ENCODE measurements at places on chromosomes 1 and 21.

DNA sequence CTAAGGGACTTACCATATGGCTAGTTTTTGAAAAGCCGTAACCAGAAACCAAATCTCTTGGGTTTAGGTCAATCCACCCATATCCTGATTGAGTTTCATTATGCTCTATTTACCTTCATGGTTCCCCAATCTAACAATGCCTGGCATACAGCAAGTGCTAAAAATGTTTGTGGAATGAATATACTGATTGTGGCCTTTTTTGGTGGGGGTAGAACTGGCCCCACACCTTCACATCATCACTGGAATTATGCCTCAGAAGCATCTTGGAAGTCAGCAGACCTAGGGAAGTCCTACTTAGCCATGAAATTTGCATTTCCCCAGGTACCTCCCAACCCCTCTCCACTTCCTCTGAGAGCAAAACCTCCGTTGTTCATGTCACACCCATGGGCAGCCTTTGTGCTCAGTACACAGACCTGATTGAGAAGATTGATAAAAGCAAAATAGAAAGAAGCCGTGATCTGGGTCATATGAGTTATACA, 17.8 kb upstream of the SLAMF1 start:
- H3K4me3 ChIP-seq = no peak overlapping the region
- no peak for DNase-seq
- H3K36me3 ChIP-seq = no peaks in the 10 kb centered on the region

DNA sequence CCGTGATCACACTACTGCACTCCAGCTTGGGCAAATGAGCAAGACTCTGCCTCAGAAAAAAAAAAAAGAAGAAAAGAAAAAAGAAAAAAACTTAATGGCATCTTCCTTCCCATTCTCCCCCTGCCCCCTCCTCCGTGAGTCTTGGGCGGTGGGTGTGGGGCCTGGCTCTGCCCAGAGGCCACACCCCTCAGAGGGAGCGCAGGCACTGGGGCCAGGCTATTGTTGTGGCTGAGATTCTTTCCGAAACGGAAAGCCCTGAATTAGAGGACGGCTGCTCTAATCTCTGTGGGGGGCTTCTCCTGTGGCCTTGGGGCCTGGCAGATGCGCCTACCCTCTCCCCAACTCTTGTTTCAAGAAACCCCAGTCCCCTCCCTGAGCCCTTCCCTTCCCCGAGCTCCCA, 4.1 kb upstream of the FAM110D start:
- H3K36me3 ChIP-seq = no peaks in the 10 kb centered on the region
- no peaks in the 10 kb centered on the region for H3K4me1 ChIP-seq
- H3K4me3 ChIP-seq = no peak overlapping the region
- H3K27ac ChIP-seq = no peak overlapping the region

DNA sequence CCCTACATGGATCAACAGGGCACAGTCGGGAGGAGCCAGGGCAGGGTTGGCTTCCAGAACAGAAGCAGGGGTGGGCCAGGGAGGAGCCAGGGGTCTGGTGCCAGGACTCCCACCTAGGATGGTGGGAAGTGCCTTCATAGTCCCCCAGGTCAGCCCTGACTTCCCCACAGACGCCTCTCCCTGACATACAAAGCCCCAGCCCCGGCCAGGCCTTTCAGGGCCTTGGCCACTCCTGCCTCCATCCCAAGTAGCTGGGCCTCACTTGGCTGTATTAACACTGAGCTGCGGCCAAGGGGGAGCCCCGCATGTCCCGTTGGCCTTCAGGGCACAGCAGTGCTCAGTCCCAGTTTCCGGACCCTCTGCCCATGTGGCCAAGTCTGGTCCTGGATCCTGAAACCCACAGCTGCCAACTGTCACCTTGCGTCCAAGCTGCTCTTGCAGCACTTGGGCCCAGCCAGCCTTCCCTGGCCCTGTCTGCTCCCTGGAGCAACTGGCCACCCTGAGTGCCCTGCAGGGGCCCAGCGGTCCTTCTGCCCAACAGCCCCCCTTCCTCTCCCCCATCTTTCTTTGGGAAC, 627.8 kb downstream of the MATN1 start:
- no peaks in the 10 kb centered on the region for H3K36me3 ChIP-seq
- H3K27ac ChIP-seq = no peak overlapping the region

DNA sequence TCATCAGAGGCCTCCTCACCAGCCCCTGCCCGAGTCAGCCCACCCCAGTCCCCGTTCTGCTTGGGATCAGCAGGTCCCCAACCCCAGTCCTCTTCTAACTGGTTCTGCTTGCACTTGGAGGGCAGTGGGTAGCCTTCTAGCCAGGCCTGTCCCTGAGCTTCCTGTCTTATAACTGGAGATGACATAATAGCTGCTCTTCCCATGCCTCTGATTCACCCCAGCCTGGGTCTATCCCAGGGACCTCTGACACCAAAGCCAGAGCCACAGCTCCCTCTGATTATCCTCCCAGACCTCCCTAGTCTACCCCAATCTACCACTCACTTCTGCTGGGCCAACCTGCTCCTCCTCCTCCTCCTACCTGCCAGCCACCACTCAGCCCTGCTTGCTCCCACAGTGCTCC, 31.4 kb downstream of the IQGAP3 start:
- no peak overlapping the region for H3K27ac ChIP-seq
- no peaks in the 10 kb centered on the region for H3K27me3 ChIP-seq
- DNase-seq = no peak
- H3K36me3 ChIP-seq = no peaks in the 10 kb centered on the region
- no peak overlapping the region for H3K4me3 ChIP-seq

DNA sequence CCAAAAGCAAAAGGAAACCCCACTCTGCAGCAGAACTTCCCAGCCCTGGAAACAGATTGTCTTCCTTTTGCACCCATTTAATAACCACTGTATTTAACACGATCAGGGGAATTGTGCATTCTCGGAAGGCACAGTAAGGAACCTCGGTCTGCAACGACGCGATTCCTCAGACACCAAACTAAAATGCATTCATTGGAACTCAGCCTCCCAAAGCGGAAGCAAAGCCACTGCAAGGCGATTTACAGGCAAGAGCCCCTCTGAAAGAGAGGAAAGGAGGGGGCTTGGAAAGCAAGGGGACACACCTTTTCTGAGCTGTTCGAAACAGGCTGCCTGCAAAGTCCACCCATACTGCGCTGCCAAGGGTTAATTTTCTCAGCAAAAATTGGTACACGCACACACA, 297.7 kb downstream of the OMA1 start:
- no peak for DNase-seq
- no peak overlapping the region for H3K27ac ChIP-seq
- H3K4me1 ChIP-seq = no peaks in the 10 kb centered on the region
- H3K4me3 ChIP-seq = no peak overlapping the region
- H3K27me3 ChIP-seq = peaks cover 39% of the 10 kb centered on the region

- no peak overlapping the region for H3K4me3 ChIP-seq
- peak; percentile 48 for DNase-seq
- no peaks in the 10 kb centered on the region for H3K27me3 ChIP-seq
- H3K36me3 ChIP-seq = no peaks in the 10 kb centered on the region
- no peaks in the 10 kb centered on the region for H3K4me1 ChIP-seq
- H3K27ac ChIP-seq = peak overlapping the region; percentile 58
Observed at GRCh38 chr1:25030674-25031589, 100.9 kb upstream of the RUNX3 start.

DNA sequence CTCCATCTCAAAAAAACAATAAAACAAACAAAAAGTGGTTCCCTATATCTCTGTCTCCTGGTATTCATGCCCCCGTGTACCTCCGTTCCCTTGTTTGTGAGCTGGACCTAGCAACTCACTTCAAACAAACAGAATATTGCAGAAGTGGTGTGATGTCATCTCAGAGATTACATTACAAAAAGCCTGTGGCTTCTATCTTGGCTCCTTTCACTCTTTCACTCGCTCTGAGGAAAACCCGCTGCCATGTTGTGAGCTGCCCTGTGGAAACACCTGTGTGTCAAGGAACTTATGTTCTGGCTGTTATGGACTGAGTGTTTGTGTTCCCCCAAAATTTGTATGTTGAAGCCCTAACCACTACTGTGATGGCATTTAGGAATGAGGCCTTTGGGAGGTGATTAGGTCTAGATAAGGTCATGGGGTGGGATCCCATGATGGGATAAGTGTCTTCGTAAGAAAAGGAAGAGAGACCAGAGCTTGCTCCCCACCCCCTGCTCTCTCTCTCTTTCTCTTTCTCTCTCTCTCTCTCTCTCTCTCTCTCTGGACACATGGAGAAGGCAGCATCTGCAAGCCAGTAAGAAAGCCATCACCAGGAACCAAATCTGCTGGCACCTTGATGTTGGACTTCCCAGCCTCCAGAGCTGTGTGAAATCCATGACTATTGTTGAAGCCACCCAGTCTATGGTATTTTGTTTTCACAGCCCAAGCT, 7.4 kb upstream of the HYI start:
- H3K27me3 ChIP-seq = no peaks in the 10 kb centered on the region
- no peaks in the 10 kb centered on the region for H3K36me3 ChIP-seq
- no peak overlapping the region for H3K27ac ChIP-seq
- H3K4me1 ChIP-seq = peaks cover 5% of the 10 kb centered on the region
- DNase-seq = no peak

GRCh38 chr1:230072296-230072695, 5.3 kb downstream of the GALNT2 start:
- H3K4me1 ChIP-seq = peaks cover 1% of the 10 kb centered on the region
- H3K4me3 ChIP-seq = no peak overlapping the region
- DNase-seq = no peak
- H3K27ac ChIP-seq = no peak overlapping the region
- peaks cover 6% of the 10 kb centered on the region for H3K36me3 ChIP-seq
